ENCODE measurements at places on chromosomes 6 and 20.

DNA sequence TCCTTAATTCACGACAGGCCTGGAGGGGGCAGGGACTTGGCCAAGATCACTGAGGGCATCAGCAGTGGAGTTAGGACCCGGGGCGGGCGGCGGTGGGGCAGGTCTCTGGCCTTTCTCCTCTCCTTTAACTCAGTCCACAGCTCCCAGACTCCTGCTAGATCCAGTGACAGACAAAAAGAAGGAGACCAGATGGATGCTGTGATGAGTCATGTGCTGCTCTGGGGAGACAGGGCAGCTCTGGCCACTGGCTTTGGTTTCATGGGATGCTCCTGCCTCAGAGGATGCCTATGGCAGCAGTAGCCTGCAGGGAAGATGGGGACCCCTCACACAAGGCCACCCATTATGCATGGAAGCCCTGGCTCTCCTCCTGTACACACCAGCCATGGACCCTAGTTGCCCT is 20.5 kb downstream of the EPB41L1 start:
- DNase-seq: no peak

DNA sequence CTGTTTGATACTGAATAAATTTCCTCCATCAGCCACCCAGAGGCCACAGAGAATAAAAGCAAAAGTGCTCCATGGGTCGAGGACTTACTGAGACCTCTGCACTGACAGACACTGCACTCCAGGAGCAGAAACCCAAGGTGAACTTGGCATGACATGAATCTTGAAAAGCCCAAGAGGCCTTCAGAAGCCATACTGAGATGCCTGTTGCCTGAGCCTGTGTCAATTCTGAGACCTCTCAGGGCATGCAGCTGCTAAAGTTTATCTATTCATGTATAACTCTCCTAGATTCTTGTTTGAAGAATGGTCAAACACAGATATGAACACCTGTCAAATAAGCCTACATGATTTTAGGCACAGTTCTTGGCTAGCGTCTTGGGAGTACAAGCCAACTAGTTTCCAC is 145.7 kb downstream of the KIF16B start:
- no peak for DNase-seq

- DNase-seq: no peak
Observed at GRCh38 chr20:33770005-33770404, 38.2 kb downstream of the ZNF341 start.

DNA sequence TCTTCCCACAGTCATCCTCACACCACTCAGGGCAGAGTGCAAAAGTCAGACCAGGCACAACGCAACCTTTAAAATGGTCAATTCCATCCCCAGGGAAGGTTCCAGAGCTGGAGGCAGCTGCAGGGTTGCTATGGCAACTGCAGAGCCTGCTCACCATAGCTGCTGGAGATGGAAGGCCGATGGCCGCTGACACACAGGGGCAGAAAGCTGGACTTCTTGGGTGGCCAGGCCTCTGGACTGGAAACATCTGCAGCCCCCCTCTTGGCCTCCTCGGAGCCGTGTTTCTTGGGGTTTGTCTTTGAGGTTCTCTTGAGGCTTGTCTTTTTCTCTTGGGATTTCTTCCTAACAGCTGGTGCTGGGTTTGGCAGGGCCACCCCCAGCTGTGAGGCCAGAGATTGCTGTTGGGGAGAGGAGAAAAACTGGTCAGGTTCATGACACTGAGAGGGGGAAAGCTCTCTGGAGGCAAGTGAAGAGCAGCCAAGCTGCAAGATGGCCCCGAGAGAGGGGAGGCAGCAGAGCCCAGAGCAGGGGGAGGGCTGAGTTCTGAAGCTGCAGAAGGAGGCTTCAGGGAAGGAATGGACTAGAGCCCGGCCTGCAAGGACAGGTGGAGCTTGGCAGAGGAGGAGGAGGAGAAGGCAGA is 10.2 kb downstream of the BNIP5 start:
- no peak for DNase-seq

GRCh38 chr6:85273046-85273445 is 176.8 kb upstream of the NT5E start:
- DNase-seq: no peak

GRCh38 chr20:32544893-32545840 is 40.0 kb downstream of the NOL4L start:
- no peak for DNase-seq

- DNase-seq: no peak
Observed at GRCh38 chr20:12528591-12529041, 480.2 kb upstream of the SPTLC3 start.

DNA sequence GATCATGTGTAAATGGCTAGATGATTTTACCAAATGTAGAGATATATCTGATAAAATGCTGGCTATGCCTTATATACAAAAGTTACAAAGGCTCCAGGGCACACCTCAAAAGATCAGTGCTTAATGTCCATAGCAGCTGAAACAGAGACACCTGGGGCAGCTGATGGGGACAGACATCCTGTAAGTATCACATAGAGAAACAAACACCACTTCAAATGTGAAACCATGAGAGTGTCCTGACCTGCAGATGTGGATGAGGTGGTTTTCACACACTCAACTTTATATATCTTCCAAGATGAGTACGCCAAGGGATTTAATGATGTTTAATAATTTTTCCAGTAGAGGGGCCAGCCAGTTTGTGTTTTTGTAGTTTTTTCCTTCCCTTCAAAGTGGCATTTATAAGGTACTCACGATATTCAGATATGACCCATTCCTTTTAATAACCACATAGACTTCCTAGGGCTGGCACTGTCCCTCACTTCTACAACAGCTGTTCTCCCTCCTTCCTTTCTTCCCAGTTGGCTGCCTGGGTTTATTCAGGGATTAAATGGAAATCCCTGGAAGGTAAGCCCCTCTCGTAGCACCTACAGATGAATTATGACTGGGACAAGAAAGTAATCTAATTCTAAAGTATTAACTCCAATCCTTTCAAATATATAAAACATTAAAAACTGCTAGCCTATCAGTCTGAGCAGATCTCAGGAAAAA is 50.3 kb upstream of the MCM9 start:
- peak; percentile 64 for DNase-seq

DNA sequence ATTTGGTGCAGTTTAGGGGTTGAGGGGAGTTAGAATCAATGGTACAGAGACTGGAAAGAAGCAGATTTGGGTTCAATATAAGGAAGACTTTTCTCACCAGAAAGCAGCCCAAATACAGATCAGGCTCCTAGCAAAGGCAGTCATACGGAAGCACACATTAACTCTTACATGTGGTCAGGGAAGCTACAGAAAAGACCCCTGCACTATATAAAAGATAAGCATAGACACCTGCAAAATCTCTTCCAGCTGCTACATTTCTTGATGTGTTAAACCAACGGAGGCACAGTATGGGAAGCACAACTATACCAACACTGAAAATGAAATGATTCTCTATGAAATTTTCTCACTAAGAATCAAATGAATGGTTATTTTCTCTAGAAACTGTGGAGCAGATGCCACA is 150.8 kb downstream of the GMDS start:
- no peak for DNase-seq

DNA sequence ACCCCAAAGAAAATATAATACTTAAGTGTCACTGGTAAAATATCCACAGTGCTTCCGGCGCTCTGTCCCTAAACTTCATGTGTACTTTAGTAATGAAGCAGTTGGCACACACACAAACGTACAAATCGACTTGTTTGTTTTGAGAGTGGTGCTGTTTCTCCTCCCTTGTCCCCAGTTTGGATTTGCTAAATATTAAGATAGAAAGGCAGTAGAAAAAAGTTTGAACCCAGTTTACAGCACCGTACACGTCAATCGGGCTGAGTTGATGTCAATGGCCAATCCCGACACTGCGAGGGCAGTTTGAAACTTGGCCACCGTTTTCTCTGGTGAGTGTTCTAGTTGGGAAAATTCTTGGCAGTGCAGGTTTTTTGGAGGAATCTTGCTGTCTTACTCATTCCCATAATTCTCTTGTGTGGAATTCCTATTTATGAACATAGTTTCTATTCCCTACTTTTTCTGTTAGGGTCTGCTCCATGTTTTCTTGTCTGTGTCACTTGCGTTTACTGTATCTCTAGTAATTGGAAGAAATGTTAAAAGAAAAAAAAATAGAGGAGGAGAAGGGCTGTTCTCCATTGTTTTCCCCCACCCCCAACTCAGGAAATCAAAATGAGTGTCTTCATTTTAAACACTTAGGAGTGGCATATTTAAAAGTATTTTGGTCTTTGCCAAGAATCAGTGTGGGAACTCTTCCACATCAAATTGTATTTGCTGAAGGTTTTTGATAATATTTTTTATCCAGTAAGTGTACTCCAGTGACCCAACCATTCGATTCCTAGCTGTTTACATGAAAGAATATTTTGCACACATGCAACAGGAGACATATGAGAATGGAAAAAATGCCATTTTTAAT is 72.3 kb downstream of the OR2B2 start:
- peak; percentile 42 for DNase-seq

DNA sequence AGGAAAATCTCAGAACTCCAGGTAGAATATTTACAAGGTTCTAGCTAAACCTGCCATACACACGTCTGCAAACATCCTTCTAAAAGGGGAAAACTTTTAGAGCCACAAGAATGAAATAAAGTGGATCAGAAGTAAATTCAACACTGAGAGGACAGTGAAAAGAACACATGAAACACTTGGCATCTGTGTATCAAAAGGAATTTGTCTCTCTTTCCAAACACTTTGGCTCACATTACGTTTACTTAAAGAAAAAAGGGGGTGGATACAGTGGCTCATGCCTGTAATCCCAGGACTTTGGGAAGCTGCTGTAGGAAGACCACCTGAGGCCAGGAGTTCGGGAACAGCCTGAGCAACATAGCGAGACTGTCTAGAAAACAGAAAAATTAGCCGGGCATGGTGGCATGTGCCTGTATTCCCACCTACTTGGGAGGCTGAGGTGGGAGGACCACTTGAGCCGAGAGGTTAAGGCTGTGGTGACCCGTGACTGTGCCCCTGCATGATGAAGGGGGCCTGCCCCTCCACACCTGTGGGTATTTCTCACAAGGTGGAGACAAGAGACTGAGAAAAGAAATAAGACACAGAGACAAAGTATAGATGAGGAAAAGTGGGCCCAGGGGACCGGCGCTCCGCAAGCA is 35.4 kb downstream of the NINL start:
- no peak for DNase-seq

DNA sequence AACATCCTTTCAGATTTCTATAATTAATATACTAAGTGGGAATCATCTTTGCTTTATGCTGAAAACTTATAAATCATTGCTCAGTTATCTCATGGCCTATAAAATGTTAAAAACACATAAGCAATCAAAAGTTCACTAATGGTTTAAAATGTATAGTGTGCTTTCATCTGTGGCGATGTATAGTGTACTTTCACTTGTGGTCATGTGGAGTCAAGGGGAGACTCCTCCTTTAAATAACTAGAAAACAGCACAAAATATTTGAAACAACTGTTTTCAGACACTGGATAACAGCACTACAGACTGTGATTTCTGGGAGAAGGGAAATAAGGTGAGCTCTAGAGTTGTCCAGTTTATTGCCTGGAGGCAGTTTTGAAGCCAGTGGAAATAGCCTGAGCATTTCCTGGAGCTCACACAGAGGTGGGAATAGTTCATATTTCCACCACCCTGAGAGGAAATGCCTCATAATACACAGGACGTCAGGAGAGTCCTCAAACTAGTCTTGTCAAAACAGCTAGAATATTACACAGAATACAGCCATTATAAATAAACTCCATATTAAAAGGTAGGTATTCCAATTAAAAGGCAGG is 89.4 kb downstream of the CEP162 start:
- no peak for DNase-seq

DNA sequence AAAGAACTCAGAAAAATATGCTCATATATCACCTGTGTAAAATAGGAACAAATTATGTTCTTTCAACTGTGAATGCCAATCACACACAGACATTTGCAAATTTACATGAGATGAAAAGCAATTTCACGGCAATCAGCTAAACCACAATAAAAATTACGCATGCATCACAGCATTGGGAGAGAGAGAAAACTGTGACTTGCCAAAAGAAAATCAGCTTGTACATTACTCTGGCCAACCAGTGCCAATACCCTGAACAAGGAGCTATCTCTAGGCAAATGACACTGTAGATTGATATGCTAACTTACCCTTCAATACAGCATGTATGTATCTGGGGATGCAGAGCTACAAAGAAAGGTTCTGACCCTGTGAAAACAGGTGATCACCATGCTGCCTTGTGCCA is 515.6 kb downstream of the EYS start:
- DNase-seq: no peak

DNA sequence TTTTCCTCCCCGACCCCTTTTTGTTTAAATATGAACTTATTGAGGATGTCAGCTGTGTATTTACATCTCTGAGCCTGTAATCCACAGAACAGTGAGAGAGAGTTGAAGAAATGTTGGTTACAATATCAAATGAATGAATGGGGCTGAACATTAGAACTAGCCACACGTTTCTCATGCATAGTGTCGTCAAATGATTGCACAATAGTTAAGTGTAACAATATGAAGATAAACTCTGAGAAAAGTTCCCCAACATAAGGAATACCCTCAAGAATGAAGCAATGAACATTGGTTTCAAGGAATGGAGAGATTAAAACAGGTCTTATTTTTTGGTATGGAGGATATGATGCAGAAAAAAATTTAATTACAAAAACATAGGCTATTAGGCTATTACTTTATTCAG is 100.5 kb upstream of the DTNBP1 start:
- DNase-seq: no peak

GRCh38 chr6:158165919-158166416 is 2.1 kb downstream of the SERAC1 start:
- no peak for DNase-seq

- DNase-seq: no peak
Observed at GRCh38 chr20:47382746-47383415, 26.4 kb upstream of the ZMYND8 start.

DNA sequence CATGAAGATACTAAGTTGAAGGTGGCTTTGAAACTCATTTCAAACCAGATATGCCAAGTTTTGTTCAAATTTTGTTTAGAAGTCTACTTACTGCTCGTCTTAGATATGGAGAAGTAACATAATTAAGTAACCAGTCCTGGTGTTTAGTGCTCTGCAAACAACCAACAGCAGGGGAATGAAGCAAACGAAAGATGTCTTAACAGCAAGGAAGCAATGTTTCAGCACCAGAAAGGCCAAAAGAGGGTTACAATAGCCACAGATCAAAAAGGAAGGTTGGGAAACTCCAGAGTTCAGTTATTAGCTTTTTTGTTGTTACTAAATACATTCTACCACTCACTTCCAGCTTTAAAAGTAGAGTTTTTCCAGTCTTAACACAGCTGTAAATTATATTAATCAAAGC is 45.1 kb downstream of the LHFPL5 start:
- DNase-seq: no peak

DNA sequence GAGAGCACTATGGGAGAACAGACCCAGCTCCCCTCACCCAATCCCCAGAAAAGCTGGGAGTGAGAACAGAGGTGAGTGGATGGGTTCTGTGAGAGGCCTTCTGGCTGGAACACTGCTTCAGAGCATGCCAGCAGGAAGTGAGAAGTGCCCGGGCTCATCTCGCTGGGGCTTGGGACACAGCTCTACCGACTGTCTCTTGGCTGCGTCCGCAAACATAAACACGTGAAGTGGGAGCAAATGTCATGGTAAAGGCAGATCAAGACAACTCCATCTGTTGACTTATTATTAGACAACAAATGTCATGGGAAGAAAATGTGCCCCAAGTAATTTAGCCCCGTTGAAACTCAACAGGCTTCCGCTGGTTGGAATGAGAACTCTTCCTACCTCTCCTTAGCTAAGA is 25.9 kb downstream of the GNAS-AS1 start:
- DNase-seq: no peak

- DNase-seq: no peak
Observed at GRCh38 chr6:170182093-170182780, 108.6 kb downstream of the DLL1 start.

GRCh38 chr20:35319192-35319870 is 27.1 kb upstream of the FAM83C start:
- DNase-seq: no peak

GRCh38 chr6:21402368-21402767 is 191.2 kb upstream of the SOX4 start:
- no peak for DNase-seq
